Activated T-helper 2 cell treated with anti-CD3 and anti-CD28 coated beads, Interferon-gamma antibody, Interleukin-2, Interleukin-4, amounts not matched to agents 10 μg/mL and 5 μg/mL and 100 μg/mL, durations not matched to agents 14 hours and 24 hours and 36 hours (primary cell): ENCODE measurements at places on chromosomes 4 and X.

DNA sequence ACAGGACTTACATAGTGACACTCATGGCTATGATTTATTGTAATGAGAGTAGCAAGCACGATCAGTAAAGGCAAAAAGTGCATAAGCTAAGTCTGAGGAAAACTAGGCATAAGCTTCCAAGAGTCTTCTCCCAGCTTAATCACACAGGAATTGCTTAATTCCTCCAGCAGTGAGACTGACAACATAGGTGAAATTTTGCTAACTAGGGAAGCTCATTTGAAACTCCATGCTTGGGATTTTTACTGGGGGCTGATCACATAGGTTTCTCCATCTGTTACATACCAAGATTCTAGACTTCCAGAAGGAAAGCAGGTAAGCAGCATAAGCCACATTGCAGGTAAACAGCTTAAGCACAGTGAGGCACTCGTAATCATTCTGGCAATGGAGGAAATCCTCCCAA, 71.8 kb upstream of the FHDC1 start:
- no peak for DNase-seq

GRCh38 chr4:140249351-140249750, 95.4 kb upstream of the MAML3 start:
- DNase-seq, result no peak

- DNase-seq, result no peak
Observed at GRCh38 chr4:183591301-183591700, 67.7 kb downstream of the RWDD4 start.

DNA sequence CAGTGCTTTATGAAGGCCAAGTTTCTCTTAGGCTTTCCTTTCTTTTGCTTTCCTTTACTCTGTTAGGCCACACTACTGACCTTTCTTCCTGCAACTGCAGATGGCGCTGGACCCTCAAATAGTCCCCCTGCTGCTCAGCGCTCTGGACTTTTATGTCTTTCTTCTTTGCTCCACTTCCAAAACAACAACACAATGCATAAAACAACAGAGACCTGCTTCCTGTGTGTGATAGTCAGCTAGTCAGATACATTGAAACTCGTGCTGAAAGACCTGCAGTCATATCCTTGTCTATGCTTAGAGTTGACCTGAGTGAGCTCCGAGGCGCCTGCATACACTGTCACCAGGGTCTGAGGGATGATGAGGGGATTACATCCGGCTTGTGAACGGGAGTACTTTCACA, 108.9 kb upstream of the TEX13D start:
- no peak for DNase-seq

GRCh38 chr4:7429069-7429416, 5.7 kb downstream of the PSAPL1 start:
- no peak for DNase-seq

- no peak for DNase-seq
Observed at GRCh38 chr4:76211769-76212708, 1.6 kb downstream of the SCARB2 start.

- DNase-seq, result no peak
Observed at GRCh38 chr4:169625886-169626285, 5.5 kb downstream of the CLCN3 start.

DNA sequence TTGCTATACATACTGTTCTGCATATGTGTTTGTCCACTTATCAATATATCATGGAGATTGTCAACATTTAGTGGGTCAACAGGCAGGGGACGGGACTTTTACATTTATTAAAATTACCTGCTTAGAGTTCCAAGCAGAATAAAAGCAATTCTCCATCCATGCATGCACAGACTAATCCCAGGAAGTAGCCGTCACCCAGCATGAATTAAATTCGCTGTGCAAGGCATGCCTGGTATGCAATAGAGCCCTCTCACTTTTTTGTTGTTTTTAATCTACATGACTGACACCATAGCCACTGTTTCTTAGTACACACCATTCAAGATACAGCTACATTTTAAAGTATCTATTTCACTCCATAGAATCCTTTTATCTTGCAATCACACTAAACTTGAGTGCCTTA, 108.9 kb downstream of the USP46 start:
- DNase-seq, result no peak

- no peak for DNase-seq
Observed at GRCh38 chr4:155339588-155339987, 37.2 kb downstream of the MAP9 start.

DNA sequence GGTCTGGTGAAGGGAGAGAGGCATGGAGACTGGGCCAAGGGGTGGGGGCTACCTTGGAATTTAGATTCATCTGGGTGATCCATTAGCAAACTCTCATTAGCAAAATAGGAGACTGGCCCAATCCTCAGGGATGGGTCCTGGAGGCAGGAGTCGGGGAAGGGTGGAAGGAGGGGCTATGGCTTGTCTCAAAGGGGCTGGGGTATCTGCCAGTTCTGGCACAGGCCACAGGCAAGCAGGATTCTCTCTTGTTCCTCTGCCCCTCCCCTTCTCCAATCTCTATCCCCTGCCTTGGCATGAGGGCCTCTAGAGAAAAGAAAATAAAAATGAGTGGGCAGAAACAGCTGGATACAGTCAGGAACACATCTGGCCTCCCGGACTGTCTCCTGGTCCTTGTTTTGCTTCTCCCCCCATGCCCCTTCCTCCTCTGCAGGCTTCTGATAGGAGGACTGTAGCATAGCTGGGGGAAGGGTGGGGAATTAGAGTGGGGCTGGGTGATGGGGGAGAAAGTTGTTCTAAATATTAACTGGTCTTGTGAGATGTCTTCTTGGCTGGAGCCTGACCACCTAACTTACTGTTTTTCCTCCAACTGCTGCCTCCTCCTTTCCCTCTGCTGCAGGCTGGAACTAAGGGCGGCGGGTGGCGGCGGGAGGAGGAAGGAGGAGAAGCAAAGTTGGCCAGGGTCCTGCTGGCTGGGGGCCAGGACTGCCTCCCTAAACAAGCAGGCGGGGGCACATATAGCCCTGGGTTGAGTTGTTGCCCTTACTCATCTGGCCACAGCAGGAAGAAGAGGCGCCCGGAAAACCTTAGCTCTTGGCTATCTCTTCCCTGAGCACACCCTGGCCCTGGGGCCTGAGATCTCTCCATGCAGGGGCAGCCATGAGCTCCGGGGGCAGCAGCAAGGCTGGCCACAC, 53.3 kb upstream of the LAS1L start:
- no peak for DNase-seq

DNA sequence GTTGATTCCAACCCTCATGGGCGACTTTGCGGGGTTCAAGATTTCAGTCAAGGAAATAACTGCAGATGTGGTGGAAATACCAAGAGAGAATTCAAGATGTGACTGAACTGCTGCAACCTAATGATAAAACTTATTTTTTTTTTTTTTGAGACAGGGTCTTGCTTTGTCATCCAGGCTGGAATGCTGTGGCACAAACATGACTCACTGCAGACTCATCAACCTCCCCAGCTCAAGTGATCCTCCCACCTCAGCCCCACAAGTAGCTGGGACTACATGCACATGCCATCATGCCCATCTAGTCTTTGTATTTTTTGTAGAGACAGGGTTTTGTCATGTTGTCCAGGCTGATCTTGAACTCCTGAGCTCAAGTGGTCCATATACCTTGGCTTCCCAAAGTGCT, 19.5 kb upstream of the WDFY3 start:
- no peak for DNase-seq

DNA sequence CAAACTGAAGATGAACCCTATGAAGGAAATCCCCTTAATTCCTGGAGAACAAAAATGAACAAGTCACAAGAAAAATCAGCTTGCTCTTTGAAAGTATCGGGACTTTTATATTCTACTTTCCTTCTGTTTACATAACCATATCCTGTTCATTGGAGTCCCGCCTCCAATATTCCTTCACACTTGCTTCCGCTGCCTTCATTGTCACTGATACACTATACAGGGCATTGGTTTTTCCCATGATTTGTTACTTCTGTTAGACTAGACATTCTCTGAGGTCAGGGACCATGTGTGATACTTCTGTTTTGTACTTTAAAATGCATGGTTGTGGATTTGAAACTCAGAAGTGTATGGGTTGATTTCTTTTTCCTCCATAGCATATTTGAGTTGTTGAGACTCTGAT, 18.8 kb downstream of the MCUB start:
- no peak for DNase-seq

GRCh38 chr4:4456816-4457578, 70.1 kb downstream of the NSG1 start:
- no peak for DNase-seq

GRCh38 chr4:165631912-165632311, 241.1 kb upstream of the TLL1 start:
- no peak for DNase-seq

DNA sequence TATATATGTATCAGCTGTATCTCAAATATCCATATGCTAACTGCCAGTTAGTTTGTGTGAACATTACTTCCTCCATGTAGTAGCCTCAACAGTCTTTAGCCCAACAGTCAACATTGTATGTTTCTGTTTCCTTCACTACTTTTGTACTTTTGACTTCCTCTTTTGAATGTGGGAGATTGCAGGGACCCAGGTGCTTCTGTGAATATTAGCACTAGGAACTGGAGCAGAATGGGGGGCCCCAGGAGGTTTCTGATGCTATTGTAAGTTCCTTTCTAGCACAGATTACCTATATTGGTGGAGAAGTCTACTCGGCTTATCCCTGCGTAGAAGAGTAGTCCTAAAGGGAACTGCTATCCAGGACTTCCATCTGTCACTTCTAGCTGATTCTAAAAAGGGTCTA, 2.3 kb downstream of the PLAC8 start:
- no peak for DNase-seq

DNA sequence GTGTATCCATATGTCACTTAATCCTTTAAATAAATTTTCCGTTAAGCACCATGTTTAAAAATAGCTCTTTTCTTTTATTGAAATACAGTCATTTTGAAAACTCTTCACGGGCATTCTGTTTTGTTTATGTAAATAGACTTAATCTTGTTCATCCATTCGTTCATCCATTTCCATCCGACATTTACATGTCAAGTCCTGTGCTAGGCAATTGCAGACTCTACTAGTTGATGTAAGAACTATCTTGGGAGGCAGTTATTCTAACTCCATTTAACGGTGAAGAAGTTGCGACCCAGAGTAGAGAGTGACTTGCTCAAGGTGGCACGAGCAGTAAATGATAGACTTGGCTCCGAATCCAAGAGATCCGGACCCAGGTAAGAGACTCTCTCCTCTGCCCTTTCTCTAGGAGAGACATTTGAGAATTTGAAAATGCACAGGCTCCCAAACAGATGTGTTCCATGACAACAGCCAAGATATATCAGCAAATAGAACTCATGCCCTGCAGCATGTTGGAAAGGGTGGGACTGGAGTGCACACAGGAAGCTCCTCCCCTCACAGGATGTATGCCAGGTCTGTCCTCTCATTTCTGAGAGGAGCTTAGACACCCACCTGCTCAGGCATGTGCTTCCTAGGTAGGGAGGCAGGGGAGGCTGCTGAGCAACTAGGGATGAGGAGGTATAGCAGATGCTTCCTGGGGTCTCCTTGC, 64.5 kb downstream of the DRD5 start:
- no peak for DNase-seq

DNA sequence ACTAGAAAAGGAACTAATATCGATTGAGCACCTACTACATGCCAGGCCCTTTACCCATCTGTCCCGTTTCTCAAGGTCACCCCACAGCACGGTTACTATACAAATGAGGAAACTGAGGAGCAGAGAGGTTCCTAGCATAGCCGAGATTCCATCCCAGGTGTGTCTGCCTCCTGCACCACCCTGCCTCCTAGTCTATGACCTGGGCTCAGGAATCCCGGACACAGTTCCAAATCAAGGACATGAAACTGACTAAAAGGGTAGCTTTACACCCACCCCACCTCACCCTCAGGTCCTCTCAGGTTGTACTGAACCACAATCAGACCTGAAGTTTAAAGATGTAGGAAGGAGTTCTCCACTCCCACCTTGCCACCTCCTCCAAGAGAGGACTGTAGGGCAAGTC, 55.6 kb downstream of the APBB2 start:
- no peak for DNase-seq

DNA sequence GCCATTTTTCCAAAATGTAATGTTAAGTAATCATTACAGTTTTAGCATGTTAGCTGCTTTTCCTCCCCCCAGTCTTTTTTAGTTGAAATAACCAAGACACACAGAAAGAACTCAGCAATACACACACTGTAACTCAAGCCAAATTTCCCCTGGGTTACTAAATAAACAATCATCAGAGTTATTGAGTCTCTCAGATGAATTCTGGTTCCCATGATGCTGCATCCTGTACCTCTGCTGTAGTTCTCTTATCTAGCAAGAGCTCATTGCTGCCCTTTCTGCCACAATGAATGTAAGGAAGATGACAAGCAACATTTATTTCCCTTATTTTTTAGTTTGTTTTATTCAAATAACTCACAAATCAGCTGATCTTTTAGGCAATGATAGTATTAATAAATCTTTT, 185.1 kb downstream of the ARHGAP6 start:
- DNase-seq, result no peak

- DNase-seq, result no peak
Observed at GRCh38 chr4:77745792-77746191, 73.4 kb downstream of the CNOT6L start.

DNA sequence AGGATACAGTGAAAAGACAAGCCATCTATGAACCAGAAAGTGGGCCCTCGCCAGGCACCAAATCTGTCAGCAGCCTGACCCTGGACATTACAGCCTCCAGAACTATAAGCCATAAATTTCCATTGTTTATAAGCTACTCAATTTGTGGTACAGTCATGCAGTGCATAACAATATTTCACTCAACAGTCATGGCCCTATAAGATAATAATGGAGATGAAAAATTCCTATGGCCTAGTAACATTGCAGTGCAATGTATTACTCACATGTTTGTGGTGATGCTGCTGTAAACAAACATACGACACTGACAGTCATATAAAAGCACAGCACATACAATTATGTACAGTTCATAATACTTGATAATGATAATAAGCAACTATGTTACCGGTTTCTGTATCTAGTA, 17.1 kb upstream of the TLR1 start:
- DNase-seq, result no peak

DNA sequence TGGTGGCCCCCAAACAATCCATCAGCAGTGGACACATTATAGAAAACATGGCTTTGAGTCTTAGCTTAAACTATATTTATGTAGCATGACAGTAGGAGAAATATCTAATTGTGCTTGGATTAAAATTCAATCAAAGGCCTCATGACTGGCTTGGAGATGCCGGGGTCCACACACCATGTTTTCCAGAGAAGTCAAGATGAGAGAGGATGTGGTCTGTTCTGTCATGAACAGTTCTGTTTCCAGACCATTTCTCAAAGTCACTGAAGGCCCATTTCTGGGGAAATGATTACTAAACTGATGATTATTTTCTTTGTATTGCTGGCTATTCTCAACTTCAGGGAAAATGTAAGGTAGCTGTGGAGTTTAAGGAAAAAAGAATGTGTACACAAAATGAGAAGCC, 76.3 kb downstream of the C4orf51 start:
- no peak for DNase-seq

- no peak for DNase-seq
Observed at GRCh38 chrX:111645607-111646006, 35.4 kb upstream of the ALG13 start.

DNA sequence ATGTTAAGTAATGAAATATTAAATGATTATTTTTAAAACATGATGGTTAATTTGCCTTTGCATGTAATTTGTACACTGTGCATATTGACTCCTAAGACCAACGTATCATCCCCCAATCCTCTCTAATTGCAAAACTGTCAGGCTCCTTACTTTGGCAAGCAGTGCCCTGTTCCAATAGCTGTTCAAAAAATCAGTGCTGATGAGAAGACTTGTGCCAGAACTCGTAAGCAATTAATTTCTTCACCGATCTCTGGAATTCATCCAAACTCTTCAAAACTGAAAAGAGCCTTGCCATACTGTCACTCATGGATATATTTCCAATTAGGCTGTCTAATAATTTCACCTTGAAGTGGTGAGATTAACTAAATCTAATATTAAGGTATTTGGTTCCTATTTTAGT, 493.9 kb upstream of the NDST4 start:
- no peak for DNase-seq
